ENCODE measurements at places on chromosomes 5 and 9.

GRCh38 chr9:125989524-125990180, 242.5 kb downstream of the PBX3 start:
- DNase-seq: no peak

DNA sequence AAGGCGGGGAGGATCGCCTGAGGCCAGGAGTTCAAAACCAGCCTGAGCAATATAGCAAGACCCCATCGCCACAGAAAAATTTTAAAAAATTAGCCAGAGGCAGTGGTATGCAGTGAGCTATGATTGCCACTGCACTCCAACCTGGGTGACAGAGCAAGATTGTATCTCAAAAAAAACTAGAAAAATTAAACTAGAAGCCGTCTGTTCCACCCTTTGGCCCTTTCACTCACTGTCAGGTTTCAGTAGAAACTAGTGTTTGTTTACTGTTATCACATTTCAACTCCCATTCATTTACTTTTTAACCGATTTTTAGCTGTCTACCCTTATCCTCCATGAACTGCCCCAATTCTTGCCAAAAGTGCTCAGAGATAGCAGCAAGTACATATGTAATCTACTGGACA, 8.3 kb downstream of the UGCG start:
- no peak for DNase-seq

GRCh38 chr9:30591461-30591860, 1793.0 kb upstream of the ACO1 start:
- DNase-seq: no peak

GRCh38 chr5:125149527-125149926, 403.1 kb upstream of the ZNF608 start:
- DNase-seq: no peak

- no peak for DNase-seq
Observed at GRCh38 chr5:6711409-6712141, 1.7 kb upstream of the TENT4A start.
